NCI-H345 (cell line): ENCODE measurements at places on chromosomes 4 and X.

- no peak for DNase-seq
These were observed 222.3 kb upstream of the BOD1L1 start for GRCh38 chr4:13849778-13850177.

DNA sequence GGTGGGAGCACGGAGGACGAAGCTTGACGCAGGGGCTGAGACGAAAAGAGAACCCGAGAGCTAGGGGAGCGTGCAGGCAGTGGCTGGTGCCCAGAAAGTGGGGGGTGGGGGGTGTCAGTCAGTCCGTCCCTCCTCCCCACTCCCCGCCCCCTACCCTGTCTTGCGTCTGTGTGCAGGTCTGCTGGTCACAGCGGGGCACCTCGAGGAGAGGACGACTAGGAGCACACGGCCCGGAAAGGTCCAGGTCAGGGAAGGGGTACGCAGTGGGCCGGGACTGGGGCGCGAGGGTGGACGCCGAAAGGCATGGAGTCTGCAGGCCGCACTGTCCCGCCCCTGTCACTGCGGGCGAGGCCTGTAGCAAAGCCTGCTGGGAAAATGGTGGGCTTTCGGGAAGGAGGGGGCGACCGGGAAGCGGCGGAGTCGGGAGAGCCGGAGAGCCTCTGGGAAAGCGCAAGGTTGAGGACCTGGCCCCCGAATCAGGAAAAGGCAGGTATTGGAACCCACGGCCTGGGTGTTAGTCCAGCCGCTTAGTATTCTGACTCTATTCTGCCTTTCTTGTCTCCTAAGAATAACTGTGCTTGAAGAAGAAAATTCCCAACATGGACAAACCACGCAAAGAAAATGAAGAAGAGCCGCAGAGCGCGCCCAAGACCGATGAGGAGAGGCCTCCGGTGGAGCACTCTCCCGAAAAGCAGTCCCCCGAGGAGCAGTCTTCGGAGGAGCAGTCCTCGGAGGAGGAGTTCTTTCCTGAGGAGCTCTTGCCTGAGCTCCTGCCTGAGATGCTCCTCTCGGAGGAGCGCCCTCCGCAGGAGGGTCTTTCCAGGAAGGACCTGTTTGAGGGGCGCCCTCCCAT lies 769 bp downstream of the TCEAL1 start:
- peak; percentile 73 for DNase-seq

DNA sequence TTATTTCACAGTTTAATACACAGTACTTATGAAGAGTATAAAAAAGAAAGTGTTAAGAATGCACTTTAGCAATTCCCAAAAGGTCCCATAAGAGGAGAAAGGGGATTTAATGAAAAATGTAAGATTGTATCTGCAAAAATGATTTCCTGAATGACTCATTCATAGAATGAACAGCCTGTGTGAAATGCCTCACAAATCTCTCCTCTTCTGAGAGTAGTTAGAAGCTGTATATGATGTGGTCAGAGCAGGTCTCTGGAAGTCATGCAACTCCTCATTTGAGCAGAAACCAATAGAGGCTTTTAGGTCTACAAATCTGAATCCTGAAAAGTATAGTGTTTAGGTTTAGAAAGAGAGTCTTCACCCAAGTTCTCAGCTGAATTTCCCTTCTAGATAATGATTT lies 381.3 kb upstream of the INTU start:
- DNase-seq = no peak

GRCh38 chr4:134278675-134279074 lies 77.1 kb upstream of the PABPC4L start:
- DNase-seq = no peak
